ENCODE measurements at places on chromosomes 1 and 21.
A peak's percentile ranks its signal among the peaks of the same experiment; 100 is the strongest.

GRCh38 chr1:98030483-98030882 is 109.6 kb upstream of the DPYD start:
- no peak for DNase-seq

DNA sequence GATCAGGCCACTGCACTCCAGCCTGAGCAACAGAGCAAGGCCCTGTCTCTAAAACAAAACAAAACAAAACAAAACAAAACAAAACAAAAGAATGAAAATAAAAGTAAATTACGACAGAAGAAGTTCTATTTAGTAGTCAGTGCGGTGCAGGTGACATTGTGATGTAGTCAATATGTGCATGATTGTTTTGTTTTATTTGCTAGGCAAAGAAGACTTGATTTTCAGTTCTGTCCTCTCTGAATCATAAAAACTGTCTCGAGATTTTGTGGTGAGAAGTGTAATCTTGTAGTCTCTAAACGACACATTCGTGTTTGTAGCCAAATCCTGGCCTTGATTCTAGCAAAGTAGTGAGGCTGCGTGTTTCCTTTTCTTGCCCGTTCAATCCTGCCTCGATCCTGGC is 23.5 kb downstream of the PEX14 start:
- no peak for DNase-seq

DNA sequence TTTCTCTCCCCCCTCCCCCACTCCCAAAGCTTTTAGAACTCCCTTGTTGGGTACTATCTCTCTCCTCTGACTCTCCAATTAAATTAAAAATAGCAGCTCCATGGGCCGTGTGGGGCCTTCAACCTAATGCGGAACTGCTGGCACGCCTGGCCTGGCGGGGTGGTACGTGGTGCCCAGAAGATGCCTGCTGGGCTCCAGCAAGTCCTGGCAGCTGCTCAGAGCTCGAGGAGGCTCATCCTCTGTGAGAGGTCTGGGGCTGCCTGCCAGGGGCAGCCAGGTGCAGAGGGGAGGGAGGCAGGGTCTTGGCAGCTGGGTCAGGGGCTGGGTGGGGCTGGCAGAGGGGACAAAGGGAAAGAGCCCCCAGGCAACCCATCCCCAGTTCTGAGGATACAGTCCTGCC is 74.4 kb downstream of the ACTL8 start:
- no peak for DNase-seq

DNA sequence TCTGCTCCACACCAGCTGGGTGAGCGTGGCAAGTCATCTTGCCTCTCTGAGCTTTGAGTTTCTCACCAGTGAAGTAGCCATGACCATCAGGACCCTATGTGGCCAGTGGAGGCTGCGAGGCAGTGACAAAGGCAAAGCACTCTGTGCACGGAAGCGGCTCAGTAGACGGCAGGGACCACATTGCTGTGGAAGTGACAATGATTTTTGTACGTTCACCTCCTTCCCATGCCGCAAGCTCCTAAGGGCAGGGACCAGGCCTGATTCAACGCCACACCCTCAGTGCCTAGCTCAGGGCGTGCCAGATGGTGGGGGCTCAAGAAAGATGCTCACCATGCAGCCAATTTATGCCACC is 210.5 kb downstream of the MATN1 start:
- no peak for DNase-seq

DNA sequence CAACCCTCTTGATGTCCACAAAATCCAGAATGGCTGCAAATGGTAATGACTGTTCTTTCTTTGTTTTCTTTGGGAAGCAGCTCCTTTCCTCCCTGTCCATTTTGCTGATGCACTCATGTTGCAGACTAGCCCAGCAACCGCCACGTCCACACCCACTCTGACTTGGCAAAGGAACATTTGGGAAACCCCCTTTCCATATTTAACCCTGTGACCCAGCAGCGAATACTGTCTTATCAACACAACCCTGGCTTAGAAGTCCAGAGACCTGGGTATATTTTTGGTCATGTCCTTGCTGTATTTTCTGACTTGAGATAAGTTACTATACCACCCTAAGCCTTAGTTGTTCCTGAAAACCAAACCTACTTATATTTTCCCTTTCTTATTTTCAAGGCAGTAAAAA is 18.1 kb upstream of the SHE start:
- no peak for DNase-seq

DNA sequence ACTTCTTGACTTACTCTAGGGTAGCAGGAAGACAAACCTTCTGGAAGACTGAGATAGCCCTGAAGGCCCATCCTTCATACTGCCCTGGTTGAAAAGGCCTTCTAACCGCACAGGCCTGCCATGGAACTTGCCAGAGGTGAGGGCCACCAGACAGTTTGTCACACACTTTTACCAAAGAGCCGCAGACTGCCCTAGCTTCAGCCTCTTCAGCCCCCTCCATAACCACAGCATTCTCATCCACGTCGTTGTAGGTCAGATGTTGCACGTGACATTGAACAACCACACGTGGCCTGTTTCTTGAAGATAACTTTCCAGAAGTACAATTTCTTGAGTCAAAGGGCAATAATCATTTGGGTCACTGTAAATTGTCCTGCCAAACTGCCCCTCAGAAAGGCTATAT is 18.9 kb downstream of the ZNF362 start:
- no peak for DNase-seq

GRCh38 chr1:93959413-93959812 is 50.2 kb upstream of the GCLM start:
- DNase-seq = no peak

- no peak for DNase-seq
These were observed 57.0 kb downstream of the MORN1 start for GRCh38 chr1:2334366-2334765.

GRCh38 chr1:190564117-190564516 is 86.5 kb upstream of the BRINP3 start:
- no peak for DNase-seq

- peak; percentile 58 for DNase-seq
These were observed 23.5 kb downstream of the F11R start for GRCh38 chr1:160997323-160998038.

DNA sequence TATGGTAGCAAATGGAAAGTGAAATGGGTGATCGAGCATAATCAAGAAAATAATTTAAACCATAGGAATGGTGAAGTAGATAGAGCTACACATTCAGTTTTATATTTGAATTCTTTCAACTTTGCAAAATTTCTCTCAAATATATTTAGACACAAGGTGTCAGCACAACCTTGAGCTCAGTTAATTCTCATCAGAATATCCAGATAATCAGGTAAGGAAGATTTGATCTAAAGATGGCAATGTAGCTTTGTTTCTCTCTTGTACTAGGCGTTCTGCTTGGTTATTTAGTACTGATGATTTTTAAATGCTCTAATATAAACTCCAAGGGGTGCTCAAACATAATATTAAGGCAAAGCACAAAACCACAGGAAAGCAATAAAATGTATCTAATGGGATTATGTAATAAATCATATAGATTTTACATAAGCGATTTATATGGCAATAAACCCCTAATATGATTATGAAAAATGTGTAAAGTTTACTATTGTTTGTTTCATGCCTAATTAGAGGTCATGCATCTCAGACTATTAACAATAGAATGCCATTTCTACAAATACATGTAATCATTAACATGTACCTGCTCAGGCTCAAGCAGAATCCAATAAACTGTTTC is 32.4 kb upstream of the SERTAD4 start:
- no peak for DNase-seq

DNA sequence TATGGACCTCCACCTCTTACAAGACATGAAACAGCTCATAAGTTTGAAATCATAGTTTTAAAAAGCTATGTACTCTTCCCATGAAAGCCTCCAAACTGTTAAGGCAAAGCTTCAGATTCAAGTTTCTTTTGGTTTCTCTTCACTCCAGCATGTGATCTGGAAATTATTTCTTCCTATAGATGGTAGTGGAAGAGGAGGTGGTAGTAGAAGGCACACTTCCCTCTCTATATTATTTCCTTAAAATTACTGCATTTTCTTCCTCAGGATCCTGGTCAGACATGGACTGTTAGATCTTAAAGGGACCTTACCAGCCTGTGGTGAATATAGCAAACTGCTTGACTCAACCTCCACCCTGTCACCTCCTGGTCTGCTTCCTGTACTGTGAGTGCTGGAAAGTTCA is 31.9 kb downstream of the NHLH2 start:
- no peak for DNase-seq

DNA sequence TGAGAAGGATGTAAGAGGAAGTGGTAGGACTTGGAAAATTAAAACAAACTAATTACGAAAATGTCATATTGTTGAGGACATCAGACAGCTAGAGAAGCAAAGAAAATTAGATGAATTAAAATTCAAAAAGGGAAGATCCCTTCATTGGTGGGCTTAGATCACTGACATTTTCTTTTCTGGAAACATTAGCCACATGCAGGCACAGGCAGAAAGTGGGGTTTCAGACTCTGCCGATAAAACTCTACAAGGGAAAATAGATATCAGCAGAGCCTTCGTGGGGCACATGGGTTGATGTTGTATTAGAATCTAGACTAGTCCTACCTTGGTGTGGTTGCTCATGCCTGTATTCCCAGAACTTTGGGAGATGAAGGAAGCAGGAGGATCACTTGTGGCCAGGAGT is 12.4 kb upstream of the RGS1 start:
- DNase-seq = no peak

- DNase-seq = no peak
These were observed 24.1 kb downstream of the NIBAN1 start for GRCh38 chr1:184950227-184950626.

DNA sequence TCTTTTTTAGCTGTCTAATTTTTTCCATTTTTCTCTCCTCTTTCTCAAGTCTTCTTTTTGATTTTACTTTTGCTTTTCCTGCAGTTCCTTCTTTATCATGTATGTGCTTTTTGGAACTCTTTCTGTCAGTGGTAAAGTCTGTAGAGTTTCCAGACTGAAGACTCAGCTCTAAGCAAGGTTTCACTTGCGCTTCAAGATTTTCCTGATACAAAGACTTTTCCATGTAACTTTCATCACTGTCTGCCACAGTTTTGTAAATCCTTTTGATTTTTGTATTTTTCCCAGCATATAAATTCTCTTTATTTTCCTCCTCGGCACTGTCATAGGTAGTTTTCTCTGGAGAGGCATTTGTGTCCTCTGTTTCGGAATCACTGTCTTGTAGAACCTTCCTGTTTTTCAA is 5.5 kb downstream of the CLSPN start:
- no peak for DNase-seq

DNA sequence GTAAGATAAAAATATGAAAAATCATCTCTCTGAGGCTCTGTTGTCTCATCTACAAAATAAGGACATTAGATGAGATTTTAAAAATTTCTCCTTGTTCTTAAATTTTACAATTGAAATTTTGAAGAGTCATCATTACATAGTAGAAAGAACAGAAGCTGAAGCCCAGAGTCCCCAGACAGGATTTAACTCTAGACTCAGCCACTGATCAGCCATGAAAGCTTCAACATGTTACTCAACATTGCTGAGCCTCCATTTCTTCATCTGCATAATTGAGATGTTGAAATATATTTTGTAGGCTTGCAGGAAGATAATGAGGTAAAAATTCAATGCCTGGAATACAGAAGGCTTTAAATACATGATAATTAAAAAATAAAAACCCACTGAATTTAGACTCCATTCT is 633.3 kb downstream of the LMO4 start:
- DNase-seq = no peak

- no peak for DNase-seq
These were observed 8.6 kb downstream of the CERS2 start for GRCh38 chr1:150966011-150966410.

DNA sequence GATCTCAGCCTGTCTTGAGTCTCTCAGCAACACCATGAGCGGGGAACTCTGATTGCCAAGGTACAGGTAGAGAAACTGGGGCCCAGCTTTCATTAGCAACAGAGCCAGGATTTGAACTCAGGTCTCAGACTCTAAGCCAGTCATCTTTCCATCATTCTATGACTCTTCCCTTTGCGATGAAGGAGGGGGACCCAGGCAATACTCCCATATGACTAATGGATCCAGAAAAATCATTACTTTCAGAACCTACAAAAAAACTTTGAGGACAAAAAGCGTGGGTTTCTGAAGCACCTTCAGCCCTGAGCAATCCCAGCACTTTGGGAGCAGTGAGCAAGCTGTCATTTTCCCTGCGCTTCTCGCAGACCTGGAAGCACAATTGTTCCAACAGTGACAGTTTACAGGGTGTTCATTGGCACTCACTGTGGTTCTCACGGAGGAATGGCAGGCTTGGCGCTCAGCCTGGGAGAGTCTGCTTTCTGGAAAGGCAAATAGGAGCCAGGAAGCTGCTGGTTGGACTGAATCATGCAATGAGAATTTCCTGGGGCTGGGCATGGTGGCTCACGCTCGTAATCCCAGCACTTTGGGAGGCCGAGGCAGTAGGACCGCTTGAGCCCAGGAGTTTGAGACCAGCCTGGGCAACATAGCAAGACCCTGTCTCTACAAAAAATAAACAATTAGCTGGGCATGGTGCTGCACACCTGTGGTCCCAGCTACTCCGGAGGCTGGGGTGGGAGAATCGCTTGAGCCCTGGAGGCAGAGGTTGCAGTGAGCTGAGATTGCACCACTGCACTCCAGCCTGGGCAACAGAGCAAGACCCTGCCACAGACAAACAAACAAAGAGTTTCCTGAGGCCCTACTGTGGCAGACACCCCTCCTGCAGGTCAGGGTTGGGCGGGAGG is 40.1 kb downstream of the SLC2A7 start:
- no peak for DNase-seq

DNA sequence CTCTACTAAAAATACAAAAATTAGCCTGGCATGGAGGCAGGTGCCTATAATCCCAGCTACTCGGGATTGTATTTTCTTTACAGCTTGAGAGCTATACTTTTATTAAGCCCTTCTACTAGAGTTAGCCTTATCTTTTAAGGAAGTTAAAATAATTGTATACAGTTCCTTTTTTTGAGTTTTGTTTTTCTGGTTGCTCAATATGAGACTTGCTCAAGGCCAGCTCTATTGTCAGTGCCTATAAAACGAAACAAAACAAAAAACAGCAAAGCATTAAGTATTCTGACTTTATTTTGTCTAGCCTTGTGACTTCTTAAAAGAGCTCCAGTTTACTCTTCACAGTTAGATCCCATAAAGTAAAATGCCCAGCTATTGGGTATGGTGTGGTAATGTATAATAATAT is 17.2 kb downstream of the PKN2 start:
- DNase-seq = no peak

GRCh38 chr21:43320526-43320925 is 106.4 kb downstream of the SIK1 start:
- no peak for DNase-seq

DNA sequence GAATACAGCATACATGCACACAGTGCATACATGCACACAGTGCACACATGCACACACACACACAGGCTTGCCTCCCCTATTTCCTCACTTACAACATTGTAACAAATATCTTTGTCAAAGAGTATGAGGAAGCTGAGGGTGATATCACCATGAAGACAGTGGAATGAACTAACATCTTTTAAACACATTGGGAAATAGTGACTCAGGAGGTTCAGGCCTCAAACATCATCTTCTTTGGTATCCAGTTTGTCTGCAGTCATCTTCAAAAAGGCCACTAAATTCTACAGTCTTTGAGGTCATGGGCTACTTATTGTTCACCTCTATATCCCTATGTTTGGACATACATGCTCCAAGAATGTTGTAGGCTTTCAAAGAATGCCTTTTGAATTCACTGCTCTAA is 2.1 kb upstream of the LCE2B start:
- no peak for DNase-seq

GRCh38 chr1:34361121-34361520 is 184.4 kb downstream of the C1orf94 start:
- DNase-seq = no peak

- no peak for DNase-seq
These were observed 2.1 kb upstream of the OBSCN start for GRCh38 chr1:228205526-228206436.

Measured in stimulated activated CD4-positive, alpha-beta T cell treated with anti-CD3 and anti-CD28 coated beads, Interleukin-2, amount 100 ng/mL, for 24 hours (primary cell).